HS-27A (cell line): ENCODE measurements at places on chromosomes 12 and 14.
A peak's percentile ranks its signal among the peaks of the same experiment; 100 is the strongest.

DNA sequence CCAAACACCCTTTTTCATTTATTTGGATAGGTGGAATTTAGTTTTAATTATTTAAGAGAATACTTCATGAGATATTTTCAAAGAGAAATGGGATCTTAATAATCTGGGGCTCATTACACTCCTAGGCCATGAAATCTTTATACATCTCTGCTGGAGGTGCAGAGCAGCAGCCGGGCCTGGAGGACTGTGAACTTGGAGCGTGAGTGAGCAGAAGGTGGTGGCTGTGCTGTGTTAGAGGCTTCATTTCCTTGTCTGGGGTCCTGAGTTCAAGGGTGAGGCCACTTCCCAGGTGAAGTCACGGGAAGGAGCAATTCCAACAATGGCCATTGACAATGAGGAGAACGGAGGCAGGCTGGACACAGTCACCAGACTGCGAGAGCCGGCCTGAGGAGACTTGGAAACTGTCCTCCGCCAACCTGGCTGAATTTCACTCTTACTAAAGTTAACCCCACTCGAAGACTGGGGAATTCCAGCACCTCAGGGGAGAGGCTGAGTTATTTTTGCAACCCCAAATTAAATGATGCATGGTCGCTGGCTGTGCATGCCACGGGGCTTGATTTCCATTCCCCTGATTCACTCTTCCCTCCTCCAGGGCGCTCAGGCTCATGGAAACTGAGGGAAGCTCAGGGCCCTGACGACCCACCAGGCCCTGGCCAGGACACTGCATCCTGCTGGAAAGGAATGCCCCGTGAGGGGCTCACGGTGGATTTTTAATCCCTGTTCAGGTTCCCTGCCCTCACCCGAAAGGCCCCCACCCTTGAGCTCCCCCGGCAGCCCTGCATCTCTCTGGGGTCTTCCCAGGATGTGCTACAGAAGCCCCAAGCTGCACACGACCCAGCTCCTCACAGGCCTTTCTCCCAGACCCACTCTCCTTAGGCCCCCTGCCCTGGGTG is 22.6 kb upstream of the TRAF3 start:
- DNase-seq, result no peak

DNA sequence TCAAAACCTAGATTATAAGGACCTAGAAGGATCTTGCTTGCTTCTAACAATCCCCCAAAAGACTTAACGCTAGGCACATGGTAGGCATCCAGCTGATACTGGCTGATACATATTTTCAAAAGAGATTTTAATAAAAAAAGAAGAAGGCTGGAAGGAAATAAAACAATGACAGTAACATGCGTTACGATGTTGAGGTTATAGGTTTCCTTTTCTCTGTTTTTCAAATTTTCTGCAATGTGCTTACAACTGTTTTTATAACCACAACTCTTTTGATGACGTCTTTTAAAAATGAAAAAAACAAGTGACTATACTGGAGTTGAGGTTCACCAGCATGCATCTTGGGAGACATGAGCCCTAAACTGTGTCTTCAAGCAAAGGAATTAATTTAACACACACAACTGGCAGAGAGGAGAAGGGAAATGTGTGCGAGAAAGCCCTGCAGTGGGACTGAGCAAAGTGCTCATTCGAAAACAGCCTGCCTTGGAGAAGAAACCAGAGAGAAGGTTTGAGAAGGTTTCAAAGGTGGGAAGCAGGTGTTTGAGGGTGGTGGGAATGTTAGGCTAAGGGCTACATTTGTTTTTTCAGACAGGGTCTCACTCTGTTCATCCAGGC is 80.4 kb downstream of the DUSP16 start:
- no peak for DNase-seq

- no peak for DNase-seq
Measured at GRCh38 chr14:73610687-73611086, 1.6 kb upstream of the ACOT6 start.

GRCh38 chr12:120252071-120252906 is 13.2 kb downstream of the PXN start:
- DNase-seq, result no peak

GRCh38 chr14:88879022-88879421 is 54.6 kb downstream of the TTC8 start:
- DNase-seq, result peak; percentile 7

GRCh38 chr12:31210104-31210503 is 115.8 kb downstream of the SINHCAF start:
- no peak for DNase-seq

- no peak for DNase-seq
Measured at GRCh38 chr14:68222726-68223125, 403.1 kb downstream of the RAD51B start.

DNA sequence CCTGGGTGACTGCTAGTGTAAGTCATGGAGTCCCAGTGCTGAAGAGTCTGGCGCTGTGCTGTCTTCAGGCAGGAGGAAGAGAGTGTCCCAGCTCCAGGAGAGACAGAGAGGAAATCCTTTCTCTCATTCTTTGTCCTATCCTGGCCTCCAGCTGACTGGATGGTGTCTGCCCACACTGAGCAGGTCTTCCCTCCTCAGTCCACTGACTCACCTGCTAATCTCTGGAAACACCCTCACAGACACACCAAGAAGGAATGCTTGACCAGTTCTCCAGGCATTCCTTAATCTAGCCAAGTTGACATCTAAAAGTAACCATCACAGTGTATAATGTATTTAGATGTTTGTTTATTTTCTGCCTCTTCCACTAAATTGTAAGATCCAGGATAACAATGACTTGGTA is 53.9 kb downstream of the EMP1 start:
- peak; percentile 54 for DNase-seq

DNA sequence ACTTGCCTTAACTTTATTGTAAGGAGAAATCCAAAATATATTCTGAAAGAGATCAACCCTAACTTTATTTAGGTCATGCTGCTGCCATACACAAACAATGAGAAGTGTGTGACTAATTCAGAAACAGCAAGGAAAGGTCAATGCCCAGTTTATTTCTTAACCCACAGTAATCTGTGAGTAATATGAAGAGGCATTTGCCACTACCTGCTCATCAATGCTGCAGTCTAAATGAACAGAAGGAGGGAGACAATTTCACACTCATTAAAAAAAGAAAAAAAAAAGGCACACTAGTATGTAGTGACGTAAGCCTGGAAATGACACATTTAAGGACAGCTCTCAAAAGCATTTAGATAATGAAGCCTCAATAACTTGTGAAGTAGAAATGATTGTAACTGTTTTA is 90.5 kb upstream of the FOXN3 start:
- peak; percentile 72 for DNase-seq

DNA sequence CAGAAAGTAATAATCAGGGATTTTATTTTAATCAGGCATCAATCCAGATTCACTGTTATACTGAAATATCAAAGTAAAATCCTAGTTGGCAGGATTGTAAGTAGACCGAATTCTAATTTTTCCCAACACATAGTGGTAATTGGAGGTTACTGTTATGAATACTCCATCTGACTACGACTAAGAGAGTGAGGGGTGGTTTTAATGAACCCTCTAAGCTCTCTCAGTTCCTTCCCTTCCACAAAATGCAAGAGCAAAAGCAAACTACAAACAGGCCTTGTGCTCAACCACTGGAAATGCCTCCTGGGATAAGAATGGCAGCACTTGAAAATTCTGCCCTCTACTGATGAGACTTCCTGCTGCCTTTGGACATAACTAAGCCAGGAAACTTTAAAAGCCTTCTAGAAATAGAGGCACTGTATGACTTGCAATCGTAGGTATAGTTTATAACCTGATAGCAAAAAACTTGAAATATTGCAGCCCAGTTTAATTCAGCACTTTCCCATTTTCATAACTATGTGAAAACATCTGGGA is 184.8 kb downstream of the SLC16A7 start:
- peak; percentile 11 for DNase-seq

DNA sequence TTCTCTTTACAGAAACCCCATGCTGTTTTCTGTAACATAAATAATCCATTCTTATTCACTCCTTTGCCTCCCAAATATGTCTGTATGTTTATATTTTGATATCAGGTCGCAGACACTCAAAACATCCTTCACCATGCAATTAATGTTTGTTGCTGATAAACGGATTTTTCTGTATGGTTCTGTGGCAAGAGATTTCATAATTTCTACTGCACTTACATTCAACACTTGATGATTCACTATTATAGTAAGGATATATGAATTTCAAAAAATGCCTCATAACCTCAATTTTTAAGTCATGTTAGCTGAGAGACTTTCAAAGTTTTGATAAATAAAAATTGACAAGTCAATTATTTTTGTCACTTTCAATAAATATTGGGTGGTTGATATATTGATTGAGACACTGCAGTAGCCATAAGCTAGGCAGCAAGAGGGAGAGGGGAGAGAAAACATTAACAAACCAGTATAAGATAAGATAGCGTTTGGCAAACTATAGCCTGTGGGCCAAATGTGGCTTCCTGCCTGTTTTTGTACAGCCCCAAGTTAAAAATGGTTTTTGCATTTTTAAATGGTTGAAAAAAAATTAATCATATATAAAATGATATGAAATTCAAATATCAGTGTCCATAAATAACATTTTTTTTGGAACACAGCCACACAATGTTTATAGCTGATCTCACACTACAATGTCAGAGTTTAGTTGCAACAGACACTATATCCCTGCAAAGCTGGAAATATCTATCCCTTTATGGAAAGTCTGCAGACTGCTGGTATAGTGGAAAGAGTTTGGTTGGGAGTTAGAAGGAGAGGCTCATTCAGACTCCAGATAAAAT is 18.3 kb downstream of the ALDH6A1 start:
- DNase-seq, result no peak

- DNase-seq, result no peak
Measured at GRCh38 chr14:41297576-41298327, 308.9 kb upstream of the LRFN5 start.

GRCh38 chr12:14949631-14950030 is 11.3 kb upstream of the ERP27 start:
- no peak for DNase-seq

GRCh38 chr14:96783043-96783914 is 13.9 kb upstream of the VRK1 start:
- no peak for DNase-seq

DNA sequence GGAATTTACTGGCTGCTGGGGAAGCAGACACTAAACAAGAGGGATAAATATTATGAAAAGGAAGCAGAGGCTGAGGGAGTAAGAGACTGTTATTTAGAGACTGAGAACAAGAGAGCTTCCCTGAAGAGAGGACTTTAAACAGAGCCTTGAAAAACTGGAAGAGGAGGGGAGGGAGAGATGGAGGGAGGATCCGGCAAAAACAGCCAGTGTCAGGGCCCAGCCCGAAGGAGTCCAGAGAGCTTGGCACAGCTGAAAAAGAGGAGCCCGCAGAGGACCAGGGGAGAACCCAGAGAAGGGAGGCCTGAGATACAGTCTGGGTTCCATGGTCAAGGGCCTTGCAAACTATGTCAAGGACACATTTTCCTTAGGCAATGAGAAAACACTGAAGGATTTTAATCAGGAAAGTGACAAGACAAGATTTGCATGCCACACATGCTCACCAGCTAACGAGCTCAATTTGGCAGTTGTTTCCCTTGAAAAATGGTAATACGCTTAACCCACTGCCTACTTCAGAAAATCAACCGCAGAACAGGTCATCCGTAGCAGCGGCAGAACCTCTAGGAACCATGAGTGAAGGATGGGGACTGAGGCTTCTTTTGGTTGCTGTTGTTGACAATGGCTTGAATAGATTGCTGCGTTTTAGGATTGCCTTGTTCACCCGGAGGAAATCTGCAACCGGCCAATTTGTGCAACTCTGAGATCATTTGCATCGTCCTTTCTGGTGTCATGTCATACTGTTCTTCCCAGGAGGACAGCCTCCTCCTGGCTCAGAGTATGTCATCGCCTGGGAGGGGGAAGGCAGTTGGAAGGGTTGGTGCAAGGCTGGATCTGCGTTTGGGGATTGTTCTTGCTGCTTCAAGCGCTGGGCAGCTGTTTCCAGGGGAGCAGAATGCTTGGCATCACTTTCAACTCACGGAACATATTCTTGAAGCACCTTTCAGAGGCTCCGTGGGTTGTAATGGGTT is 108.2 kb downstream of the PRMT8 start:
- no peak for DNase-seq

GRCh38 chr14:57085801-57086200 is 182.9 kb downstream of the EXOC5 start:
- DNase-seq, result no peak

GRCh38 chr14:29075761-29076160 is 309.2 kb downstream of the FOXG1 start:
- no peak for DNase-seq

DNA sequence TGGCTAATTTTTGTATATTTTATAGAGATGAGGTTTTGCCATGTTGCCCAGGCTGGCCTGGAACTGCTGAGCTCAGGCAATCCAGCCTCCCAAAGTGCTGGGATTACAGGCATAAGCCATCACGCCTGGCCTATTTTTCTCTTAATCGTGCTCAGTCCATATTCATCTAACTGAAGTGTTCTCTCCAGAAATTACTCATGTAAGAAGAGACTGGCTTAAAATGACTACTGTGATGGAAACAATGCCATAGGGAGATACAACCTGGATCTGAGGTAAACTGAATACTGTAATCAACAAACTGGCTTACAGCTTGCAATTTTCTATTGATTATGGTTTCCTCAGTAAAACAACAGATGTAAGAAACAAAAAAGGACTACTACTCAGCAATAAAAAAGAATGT is 21.1 kb downstream of the NUMB start:
- DNase-seq, result no peak

DNA sequence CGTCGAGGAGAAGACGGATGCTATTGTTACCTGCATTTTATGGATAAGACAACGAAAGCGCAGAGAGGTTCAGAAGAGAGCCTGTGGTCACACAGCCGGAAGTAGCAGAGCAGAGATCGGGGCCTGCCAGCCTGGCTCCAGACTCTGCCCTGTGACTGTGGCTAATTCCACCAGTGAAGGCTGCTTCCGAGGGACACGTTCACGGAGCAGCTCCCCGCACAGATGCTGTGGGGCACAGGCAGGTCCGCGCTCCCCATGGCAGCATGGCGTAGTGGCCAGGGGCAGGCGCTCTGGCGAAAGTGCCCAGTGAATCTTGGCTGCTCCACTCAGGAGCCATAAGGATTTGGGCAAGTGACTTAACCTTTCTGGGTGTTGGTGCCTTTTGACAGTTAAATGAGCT is 9.8 kb downstream of the RIMBP2 start:
- DNase-seq, result no peak

DNA sequence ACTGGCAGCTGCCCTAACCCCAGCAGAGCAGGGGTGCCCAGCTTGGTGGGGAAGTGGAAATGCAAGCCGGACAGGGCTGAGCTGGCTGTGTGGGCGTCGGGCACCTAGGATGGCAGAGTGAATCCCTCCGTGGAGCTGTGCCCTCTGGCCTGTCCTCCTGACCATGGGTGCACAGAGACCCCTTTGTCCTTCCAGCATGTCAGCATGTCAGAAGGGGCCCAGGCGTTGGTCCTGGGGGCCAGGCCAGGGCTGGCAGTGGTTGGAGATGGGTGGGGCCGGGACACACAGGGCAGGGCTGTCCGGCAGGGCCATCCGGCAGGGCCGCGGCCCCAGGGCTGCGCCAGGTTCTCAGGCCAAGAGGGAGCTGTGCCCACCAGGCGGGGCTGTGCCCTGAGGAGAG is 8.8 kb upstream of the TEX22 start:
- no peak for DNase-seq

- no peak for DNase-seq
Measured at GRCh38 chr14:83260751-83261150, 1727.1 kb upstream of the SEL1L start.
